ENCODE measurements at places on chromosomes 6 and 20.

- no peak for DNase-seq
Measured at GRCh38 chr6:3321875-3322274, 63.1 kb downstream of the PSMG4 start.

DNA sequence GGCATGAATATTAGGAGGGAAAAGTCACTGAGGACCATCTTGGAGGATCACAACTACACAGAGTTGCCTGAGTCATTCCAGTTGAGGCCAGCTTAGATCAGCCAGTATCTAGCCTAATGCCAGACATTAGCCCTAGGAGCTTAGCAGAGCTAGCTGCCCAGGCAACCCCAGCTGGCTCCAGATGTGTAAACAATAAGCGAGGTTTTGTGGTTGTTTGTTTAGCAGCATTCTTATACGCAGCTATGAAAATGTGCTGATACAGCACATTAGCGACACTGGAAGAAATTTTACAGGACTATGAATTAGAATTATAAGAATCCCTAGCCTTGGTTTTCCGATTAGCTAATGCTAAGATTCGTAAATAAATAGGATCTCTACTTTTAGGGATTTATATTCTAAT lies 59.3 kb downstream of the BTBD3 start:
- no peak for DNase-seq

DNA sequence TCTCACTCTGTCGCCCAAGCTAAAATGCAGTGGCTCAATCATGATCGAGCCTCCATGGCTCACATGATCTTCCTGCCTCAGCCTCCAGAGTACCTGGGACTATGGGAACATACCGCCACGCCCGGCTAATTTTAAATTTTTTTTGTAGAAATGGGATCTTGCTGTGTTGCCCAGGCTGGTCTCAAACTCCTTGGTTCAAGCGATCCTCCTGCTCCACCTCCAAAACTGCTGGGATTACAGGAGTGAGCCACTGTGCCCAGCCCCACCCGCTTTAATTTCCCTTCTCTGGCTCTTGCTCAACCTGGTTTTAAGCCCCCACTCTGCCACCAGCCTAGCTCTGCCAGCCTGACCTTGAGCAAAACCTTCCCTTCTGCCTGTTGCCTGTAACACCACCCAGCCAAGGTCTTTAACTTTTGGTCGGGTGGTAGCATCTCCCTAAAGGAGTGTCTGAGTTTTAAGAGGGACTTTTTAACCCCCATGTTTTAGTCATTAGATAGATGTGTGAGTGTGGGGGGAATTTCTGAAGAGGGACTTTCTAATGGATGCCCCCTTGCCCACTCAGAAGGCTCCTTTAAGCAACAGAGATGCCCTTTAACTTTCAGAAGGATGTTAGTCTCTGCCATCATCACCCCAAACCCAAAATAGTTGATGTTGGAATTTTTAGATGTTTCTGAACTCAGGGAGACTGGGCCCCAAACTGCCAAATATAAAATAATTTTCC lies 71.8 kb upstream of the FOXP4 start:
- no peak for DNase-seq

- no peak for DNase-seq
Measured at GRCh38 chr6:129646642-129647041, 63.3 kb downstream of the ARHGAP18 start.

GRCh38 chr20:46021361-46022359 lies 7.4 kb upstream of the SLC12A5 start:
- no peak for DNase-seq

GRCh38 chr6:41529970-41530369 lies 16.2 kb upstream of the FOXP4 start:
- no peak for DNase-seq

GRCh38 chr6:91045161-91045560 lies 458.3 kb upstream of the MAP3K7 start:
- no peak for DNase-seq

DNA sequence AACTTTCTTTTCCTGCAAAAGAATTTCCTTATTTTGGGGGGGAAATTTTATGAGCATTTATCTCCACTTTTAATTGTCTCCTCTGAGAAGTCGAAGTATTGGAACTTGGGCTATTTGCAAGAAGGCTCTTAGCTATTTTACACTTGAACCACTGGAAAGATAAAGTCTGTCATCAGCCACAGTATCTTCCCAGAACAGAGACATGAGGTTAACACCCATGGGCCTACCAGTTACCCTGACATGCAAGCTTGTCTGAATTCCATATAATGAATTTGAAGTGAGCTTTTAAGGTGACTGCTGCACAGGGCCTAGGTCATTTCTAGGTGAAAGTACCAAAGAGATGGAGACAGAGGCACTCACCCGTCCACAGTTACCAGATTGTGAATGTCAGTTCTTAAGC lies 193.1 kb downstream of the SIM1 start:
- DNase-seq, result no peak

DNA sequence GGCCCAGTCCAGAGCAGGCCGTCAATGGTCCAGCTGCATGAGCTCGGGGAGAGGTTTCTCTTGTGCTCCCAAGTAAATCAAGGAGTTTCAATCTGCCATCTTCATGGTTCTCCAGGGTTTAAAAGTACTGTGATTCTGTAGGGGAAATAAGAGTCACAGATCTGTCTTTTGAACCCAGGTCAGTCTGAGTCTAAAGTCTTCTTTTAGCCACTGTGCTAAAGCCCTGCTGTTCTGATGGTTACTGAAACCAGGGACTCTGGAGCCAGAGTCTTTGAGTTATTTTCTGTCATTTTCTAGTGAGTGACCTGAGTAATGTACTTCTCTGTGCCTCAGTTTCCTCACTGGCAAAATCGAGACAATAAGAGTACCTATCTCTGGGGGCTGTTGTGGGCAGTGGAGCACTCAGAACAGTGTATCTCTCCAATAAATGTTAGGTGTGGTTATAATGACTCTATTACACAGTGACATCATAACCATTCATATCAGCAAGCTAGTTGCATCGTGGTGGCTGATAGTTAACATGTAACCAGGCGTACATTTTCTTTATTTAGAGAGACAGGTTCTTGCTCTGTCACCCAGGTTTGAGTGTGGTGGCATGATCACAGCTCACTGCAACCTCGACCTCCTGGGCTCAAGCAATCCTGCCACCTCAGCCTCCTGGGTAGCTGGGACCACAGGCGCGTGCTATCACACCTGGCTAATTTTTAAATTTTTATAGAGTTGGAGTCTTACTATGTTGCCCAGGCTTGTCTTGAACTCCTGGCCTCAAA lies 74.6 kb upstream of the KCNG1 start:
- DNase-seq, result no peak

DNA sequence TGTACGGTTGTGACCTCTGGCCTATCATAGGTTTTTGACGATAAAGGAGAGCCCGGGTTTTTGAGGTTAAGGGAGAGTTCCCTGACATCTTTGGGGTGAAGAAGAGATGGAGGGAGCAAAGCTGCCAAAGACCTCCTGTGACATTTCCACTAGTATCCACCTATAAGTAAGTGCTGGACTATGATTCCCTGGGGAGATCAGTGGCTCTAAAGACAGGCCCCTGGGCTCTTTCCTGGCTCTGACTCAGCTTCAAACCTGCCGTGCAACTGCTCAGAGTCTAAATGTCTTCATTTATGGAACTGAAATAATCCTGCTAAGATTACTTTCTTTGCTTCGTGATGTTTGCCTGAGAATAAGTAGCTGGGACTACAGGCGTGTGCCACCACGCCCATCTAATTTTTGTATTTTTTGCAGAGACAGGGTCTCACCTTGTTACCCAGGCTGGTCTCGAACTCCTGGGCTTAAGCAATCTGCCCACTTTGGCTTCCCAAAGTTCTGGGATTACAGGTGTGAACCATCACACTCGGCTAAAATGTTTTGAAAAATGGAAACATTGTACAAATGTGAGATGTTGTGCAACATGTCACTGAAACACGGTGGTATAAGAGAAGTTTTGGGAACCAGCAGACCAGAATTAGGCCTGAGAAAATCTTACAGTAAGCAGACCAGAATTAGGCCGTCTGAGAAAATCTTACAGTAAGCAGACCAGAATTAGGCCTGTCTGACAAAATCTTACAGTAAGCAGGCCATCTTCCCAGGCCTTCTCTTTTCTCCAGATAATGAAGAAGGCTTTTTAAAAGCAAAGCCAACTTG lies 1.1 kb upstream of the PAQR8 start:
- no peak for DNase-seq

DNA sequence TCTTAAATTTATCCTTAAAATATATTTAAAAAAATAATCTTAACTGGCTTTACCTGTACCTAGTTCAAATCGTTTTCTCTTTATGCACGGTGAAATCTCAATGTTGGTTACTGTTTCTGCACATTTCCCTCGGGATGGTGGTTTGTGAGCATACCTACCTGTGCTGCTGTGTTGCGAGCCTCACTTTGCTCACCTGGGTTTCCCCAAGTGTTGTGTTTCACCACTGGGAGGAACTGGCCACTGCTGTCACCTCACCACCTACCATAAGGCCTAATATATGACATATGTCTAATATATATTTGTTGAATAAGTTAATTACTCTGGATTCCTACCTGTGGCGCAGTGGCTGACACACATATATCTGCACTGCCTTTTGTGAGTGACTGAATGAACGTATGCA lies 493.5 kb upstream of the FLRT3 start:
- no peak for DNase-seq

DNA sequence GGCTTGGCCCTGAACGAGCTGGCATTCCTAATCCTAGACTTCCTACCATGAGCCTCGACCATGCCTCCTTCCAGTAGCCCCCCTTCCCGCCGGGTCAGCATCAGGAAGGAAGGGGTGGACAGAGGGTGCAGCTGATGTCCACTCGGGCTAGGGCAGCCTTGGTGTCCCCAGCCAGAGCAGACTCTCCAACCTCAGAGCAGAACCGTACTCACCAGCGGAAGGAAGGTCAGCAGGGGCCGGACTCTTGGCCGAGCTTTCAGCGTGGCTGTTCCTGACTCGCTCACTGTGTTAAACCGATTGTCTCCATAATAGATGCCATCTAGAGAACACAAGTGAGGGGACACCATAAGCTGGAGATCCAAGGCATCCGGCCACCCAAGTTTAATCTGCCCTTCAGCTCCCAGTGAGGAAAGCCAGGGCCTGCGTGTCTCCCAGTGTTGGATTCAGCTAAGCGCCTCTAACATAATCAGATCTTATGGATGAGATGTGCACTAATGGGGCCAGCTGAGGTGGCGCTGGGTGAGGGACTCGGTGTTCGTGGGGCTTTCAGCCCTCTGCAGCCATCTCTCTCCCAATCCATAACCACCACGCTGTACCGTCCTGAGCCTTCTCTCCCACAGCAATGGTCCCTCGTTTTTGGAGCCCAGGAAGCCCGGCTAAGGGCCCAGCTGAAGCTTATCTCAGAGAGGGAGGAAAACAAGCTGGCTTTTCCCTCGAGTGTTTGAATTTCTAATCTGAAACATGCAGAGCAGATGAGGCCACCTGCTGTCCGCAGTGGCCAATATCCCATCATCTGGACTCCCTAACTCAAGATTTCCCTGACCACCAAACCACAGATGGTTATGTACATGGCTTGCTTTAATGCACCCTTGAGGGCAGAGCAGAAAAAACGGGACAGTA lies 13.7 kb downstream of the C6orf132 start:
- no peak for DNase-seq
